ENCODE measurements at places on chromosomes 7 and 10.

- DNase-seq = no peak
Measured at GRCh38 chr10:29030900-29031299, 258.0 kb upstream of the LYZL1 start.

DNA sequence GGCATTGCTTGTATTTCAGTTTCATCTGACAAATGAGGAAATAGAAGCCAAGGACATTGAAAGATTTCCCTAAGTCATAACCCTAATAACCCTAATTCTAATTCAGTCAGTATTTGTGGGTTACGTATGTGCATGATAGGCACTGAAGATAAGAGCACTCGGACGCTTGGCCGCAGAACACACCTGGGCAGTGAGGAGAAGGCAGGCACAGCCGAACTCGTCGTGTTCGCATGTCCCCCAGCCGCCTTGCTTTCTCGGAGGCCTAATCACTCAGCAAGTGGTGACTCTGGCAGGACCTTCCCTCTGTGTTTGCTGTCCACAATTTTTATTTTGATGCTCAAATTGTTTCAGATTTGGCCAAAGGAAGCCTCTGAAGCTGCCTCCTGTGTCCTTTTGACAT is 23.7 kb downstream of the HKDC1 start:
- DNase-seq = no peak

DNA sequence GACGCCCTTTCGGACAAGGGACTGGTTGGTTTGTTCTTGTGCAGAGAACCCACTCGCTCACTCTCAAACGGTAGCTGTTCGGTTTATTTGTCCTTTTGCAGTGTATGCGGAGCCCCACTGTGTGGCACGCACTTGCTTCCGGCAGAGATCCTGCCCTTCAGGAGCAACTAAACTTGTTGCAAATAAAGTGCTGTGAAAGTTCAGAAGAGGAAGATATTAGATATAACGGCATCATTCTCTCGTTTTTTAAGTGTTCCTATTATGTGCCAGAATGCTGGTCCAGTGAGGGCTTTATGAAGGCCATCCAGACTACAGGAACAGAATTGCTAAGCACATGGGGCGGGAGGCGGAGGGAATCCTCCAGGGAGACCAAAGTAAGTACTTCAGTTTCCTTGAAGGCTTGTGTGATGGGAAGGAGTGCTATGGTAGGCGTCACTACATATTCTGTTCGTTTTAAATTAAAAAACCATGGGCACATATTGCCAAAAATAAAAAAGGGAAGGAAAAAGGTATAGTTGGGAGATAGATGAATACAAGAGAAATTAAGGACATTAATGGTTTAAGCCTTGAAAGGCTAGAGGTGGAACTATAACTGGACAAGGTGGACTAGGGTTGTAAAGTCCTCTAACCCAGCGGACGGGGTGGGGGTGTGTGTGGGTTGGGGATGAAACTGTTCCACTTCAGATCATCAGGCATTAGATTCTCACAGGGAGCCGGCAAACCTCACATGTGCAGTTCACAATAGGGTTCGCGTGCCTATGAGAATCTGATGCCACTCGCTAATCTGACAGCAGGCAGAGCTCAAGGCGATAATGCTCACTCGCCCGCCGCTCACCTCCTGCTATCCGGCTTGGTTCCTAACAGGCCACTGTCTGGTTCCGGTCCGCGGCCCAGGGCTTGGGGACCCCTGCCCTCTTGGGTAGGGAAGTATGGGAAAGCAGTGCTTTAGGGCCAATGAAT is 704 bp upstream of the ERLIN1 start:
- peak; percentile 73 for DNase-seq

DNA sequence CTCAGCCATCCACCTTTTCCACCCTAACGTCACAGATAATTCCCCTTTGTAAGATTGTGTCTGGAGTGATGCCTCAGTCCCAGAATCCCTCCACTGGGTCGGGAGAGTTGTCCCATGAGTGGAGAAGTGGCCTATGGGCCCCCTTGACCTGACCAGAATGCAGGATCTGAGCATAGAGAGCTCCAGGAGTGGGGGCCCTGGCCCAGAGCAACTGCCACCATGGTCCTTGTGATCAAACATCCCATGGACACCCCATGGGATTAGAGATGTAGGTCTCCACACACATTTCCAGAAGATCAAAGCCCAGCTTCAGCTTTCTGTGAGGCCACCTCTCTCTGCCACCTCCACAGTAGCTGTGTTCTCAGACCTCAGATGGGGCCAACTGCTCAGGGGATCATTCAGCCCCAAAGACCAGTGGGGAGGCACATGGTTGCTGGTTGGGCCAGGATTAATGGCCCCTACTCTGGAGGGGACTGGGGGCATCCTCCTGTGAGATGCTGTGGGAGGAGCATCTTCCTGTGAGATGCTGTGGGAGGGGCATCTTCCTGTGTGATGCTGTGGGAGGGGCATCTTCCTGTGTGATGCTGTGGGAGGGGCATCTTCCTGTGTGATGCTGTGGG is 28.5 kb upstream of the DPYSL4 start:
- peak; percentile 10 for DNase-seq

DNA sequence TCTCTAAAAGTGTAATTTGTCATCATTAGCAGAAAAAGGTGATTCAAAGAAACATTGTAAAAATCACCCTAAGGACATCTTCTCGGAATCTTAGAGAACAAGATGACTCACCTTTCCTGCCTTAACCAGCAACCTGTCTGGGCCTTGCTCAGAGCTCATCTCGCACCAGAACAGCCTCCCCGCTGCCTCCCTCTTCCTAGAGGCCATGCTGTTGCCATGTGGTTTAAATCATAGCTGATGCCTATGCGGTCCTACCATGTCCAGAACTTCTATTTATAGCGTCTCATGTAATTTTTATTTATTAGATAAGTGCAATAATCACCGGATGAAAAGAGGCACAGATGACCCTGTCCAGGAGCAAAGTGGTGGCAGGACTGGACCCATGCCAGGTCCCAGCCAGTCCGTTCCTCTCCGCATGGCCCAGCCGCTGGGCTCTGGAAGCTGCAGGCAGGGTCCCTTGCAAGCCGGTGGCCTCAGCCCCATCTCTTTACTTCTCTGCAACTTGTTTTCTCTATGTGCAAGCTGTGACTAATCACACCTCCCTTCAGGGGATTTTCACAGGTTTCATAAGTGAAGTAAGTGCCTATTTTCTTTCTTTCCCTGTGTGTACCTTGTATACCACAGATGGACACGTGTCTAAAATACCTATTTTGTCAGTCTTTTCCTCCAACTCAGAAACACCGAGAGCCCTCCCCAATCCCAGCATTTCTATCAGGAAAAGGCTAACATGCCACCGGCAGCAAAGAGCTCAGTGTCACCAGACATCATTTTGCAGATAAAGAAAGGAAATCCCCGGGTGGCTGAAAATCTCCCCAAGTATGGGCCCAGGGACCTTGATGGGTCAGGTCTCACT is 27.1 kb downstream of the KLF6 start:
- DNase-seq = peak; percentile 35

- DNase-seq = no peak
Measured at GRCh38 chr10:45265996-45266395, 49.4 kb downstream of the OR13A1 start.

Measured in GM23248 (cell line).